Stimulated activated naive CD8-positive, alpha-beta T cell treated with anti-CD3 and anti-CD28 coated beads, Interleukin-15, Interleukin-2, amounts not matched to agents 100 U/mL and 50 U/mL, for 24 hours (primary cell): ENCODE measurements at places on chromosomes 1 and 21.

DNA sequence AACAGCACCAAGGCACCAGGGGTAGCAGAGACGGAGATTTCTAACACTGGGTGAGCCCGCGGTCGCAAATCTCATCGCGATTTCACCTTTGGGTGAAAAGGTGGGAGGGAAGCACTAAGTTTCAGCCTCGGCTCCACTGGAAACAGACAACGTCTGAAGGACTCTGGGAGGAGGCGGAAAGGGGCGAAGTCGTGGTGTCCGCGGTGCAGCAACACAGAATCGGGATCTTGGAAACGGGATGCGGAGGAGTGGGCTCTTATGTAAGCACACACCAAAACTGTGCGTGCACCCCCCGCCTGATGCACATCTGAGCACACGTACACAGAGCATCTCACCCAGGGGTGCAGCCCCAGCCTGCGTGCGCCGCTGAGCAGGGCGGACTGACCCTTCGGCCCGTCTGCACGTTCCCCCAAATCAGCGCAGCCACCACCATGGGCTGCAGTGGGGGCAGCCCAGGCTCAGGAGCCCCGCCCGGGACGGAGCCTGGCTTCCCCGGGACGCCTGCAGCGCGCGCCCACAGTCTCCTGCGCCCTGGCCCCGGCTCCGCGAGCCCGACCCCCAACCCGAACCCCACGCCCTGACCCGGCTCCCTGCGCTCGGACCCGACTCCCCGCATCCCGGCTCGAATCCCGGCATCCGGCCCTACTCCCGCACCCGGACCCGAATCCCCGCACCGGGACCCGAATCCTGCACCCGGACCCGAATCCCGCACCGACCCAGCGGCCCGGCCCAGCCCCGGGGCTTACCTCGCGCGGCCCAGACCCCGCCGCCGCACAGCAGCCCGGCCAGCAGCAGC lies 670 bp downstream of the CLSTN1 start:
- DNase-seq, result peak; percentile 54

- DNase-seq, result no peak
Measured at GRCh38 chr1:5727871-5728643, 264.2 kb downstream of the NPHP4 start.

DNA sequence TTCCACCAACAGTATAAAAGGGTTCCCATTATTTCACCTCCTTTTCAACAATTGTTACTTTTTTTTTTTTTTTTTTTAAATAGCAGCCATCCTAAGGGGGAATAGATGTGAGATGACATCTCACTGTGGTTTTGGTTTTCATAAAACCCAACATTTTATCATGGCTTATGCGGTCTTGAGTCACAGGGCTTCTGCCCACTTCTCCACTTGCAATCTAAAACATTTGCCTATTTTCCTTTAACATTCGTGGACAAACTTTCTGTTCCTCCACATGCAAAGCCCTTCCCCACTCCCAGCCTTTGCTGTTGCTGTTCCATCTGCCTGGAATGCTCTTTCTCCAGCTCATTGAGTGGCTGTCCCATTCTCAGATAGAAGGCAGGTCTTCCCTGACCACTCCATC lies 239.7 kb upstream of the KCNK2 start:
- no peak for DNase-seq

GRCh38 chr1:244052016-244052727 lies 1.1 kb downstream of the ZBTB18 start:
- DNase-seq, result no peak

- peak; percentile 86 for DNase-seq
Measured at GRCh38 chr1:184386312-184387068, at the start of gene C1orf21. TSS of gene C1orf21 (plus strand) at chr1:184387029. CDS start at chr1:184477510, 90,481 bp downstream.

- DNase-seq, result no peak
Measured at GRCh38 chr1:7574121-7575040, 196.7 kb upstream of the VAMP3 start.

GRCh38 chr21:39531840-39532239 lies 80.1 kb downstream of the SH3BGR start:
- no peak for DNase-seq
